ENCODE measurements at places on chromosomes 12 and 14.

GRCh38 chr12:83389237-83389996 lies 702.7 kb downstream of the TMTC2 start:
- DNase-seq, result no peak

GRCh38 chr12:102811110-102811737 lies 105.8 kb downstream of the PAH start:
- no peak for DNase-seq

- no peak for DNase-seq
Measured at GRCh38 chr14:93183596-93184317, 940 bp downstream of the MOAP1 start.

- no peak for DNase-seq
Measured at GRCh38 chr12:51793201-51793600, 55.3 kb downstream of the FIGNL2 start.

- no peak for DNase-seq
Measured at GRCh38 chr12:32117316-32117715, 10.7 kb downstream of the BICD1 start.

- DNase-seq, result no peak
Measured at GRCh38 chr12:94620621-94621020, 29.7 kb downstream of the TMCC3 start.

GRCh38 chr12:17076811-17077210 lies 470.8 kb upstream of the LMO3 start:
- DNase-seq, result no peak

GRCh38 chr12:24955853-24956252 lies 7.0 kb upstream of the BCAT1 start:
- no peak for DNase-seq

DNA sequence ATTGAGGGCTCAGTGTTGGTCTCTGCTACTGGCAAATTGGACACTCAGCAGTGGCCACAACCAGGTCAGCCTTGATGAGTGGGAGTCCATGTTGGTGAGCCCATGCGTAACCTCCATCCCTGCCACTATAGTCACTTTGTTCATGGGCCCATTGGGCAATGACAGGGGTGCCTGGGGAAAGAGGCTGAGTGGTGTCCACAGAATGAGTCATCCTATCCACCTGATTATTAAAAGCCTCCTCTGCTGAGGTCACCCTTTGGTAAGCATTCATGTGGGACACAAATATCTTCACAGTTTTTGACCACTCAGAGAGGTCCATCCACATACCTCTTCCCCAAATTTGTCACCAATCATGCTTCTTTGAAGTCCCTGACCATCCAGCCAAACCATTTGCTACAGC lies 50.0 kb downstream of the FIGNL2 start:
- DNase-seq, result no peak

DNA sequence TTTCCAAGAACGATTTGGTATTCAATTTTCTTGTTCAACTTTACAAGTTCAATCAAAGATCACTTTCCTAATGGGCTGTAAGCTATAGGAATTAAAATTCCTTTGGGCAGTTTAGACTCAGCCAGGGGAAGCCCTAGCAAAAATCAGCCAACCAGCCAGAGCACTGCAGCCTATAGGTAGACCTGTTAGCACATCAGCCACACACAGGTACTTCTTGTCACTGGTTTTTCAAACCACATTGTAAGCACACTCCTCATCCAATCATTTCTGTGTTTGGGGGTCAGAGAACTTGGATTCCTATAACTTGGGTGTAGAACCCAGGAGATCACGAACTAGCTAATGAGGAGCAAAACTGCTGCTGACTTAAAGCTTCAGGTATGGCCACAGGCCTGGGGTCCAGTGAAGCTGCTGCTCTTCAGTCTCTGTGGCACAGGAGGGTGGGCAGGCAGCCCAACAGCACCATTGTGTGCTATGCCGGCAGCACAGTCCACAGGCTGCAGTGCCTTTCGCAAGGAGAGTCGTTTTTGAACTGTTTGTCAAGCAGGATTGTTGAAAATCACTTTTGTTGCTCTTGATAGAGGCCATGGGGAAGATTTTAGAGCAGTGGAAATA lies 87.3 kb upstream of the RFX4 start:
- no peak for DNase-seq

- DNase-seq, result no peak
Measured at GRCh38 chr12:54565310-54565985, 16.0 kb downstream of the PDE1B start.

DNA sequence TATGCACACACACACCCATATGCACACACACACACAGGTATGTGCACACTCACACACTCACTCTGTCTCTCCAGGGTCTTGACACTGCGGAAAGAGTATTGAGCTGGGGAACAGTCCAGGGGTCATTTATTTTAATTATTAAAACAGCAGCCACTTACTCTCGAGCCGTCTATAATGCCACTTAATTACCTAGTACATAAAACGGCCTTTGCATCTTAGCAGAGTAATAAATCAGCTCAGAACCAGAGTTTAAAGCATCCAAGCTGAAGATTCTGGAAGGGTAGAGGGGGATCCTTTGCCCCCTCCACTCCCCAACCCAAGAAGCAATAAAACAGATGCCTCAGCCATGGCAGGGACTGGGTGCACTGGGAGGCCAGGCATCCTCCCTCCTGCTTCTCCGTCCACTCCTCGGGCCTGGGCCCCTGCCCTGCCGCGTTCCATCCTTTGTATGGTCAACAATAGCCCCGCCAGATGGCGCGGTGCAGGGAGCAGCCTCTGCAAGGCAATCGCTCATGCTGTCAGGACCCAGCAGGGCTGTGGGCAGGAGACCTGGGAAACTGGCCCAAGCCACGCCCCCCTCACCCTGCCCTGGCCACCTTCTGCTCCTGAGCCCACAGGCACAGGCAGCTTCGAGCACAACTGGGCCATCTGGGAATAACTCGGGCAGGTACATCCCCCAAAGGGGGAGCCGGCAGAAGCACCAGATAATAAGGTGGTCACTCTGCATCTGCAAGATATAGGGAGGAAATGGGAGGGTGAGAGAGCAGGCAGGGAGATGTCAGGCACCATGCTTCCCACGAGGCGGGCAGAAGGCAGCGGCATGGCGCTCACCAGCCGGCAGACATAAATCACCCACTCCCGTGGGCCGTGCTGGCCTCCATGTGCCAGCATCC lies 40.9 kb downstream of the CCDC85C start:
- DNase-seq, result no peak

DNA sequence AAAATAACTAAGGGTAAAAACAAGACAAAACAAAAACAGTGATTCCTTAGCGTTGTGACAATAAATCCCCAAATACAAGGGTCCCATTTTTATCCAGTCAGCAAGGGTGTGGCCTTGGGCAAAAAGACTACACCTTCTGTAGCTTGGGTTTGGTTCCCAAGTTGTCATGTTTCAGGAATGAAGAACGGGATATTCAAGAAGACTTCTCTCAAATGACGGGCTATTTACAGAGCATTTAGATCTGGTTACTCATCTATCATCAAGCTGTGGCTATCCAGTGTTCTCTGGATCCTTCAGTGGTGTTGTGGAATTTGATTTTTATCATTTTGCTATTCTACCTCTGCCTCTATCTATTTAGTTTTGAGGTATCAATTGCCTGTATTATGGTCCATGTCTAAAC lies 219.7 kb downstream of the SLC25A21 start:
- no peak for DNase-seq

DNA sequence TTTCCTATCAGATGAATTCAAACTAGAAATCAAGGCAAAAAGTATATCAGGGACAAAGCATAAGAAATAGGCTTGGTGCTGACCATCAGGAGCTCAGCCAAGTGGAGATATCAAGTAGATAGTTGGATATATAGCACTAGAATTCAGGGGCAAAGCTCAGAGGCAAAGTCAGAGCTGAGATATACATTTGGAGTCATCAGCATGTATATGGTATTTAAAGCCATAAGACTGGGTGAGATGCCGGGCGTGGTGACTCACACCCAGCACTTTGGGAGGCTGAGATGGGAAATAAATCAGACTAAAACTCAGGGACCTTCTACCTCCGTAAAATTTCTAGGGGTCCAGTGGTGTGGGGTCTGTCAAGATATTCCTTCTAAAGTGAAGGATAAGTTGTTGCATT lies 38.9 kb upstream of the LIMA1 start:
- DNase-seq, result no peak

- no peak for DNase-seq
Measured at GRCh38 chr14:25150934-25151790, 101.2 kb upstream of the STXBP6 start.

GRCh38 chr12:26032719-26033241 lies 74.3 kb downstream of the RASSF8 start:
- no peak for DNase-seq

GRCh38 chr12:106907411-106907810 lies 48.3 kb upstream of the TMEM263 start:
- DNase-seq, result no peak

DNA sequence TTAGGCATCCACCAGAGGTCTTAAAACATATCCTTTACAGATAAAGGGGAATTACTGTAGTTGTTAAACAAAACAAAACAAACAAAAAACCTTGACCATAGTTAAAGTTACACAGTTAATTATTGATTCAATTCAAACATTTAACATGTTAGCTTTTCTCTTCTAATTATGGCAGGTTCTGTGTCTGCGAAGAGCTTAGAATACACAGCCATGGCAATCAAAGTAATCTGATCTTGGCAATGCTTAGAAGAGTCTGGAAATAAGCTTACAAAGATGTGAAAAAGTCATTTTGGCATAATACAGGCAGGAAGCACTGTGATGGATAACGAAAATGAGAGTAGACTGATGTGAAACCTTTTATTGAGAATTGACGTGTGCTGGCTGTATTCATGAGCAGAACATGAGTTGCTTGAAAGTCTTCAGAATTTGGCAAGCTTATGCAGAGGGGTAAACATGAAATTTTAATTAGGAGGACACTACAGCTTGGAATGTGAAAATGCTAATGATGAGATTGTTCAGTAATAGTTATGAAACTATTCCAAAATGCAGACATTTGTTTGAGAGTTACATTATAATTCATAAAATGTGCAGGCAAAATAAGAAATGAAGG lies 629.6 kb downstream of the FSCB start:
- no peak for DNase-seq

GRCh38 chr12:76891609-76892008 lies 12.8 kb upstream of the CSRP2 start:
- no peak for DNase-seq

GRCh38 chr12:100503228-100503628 lies 29.6 kb downstream of the NR1H4 start:
- DNase-seq, result no peak

DNA sequence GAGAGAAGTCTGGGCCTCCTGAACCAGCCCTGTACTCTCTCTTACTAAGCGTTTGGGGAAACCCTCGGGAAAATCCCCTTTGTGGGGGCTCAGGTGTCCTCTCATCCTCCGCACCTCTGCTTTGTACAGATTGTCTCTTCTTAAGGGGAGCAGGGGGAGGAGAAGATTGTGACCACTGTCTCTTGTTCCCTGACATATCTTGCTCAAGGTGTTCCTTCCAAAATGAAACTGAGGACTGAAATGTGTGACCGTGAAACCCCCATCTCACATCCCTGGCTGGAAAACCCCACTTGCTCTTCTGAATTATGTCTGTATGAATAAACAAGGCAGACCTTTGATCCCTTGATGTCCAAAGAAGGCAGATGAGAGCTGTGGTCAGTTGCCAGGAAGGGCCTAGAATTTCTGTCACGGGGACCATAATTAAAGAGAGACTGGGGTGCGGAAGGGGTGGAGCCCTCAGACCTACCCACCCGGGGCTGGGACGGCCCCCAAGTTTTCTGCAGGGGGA lies 369.8 kb downstream of the AACS start:
- no peak for DNase-seq

GRCh38 chr12:106801167-106801708 lies 26.8 kb downstream of the RIC8B start:
- DNase-seq, result no peak

GRCh38 chr12:31618228-31619025 lies 27.5 kb upstream of the DENND5B start:
- no peak for DNase-seq

GRCh38 chr12:102182635-102183034 lies 15.0 kb downstream of the PMCH start:
- DNase-seq, result no peak

GRCh38 chr12:68477261-68477772 lies 133.4 kb upstream of the RAP1B start:
- no peak for DNase-seq

DNA sequence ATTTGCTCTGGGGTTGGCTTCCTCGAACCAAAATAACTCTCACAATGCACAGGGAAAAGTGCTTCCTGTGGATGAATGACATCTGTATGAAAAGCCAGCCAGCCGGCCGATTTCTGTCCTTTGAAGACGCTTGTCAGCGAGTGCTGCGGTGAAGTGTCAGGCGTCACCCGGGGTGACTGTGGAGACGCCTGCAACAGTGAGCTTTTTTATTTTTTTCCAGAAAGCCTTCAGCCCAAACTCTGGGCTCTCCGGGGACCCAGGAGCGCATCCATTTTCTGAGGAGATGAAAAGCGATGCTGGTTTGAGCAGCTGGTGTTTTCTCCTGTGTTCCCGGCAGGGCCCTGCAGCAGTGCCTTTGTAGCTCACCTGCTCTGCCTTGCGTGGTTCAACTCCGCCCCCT lies 147.9 kb upstream of the MYL2 start:
- no peak for DNase-seq

GRCh38 chr12:536751-537245 lies 77.1 kb downstream of the B4GALNT3 start:
- no peak for DNase-seq

DNA sequence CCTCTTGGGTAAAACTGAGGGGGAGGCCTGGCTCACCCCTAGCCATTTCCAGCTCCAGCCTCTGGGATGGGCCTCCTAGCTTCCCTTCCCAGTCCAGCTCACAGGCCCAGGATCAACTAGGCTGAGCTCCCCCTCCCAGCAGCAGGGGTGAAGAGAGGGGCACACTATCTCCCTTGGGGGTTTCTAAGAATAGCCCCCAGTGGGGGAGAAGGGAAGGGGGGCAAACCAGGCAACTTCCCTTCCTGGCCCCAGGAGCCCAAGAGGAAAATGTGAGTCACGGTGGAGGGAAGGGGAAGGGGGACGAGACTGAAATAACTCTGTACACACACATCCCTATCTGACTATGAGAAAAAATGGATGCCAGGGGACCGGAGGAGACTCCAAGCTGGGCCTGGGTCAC lies 9.0 kb downstream of the ADCY6 start:
- no peak for DNase-seq
